ENCODE measurements at places on chromosomes 4 and X.

DNA sequence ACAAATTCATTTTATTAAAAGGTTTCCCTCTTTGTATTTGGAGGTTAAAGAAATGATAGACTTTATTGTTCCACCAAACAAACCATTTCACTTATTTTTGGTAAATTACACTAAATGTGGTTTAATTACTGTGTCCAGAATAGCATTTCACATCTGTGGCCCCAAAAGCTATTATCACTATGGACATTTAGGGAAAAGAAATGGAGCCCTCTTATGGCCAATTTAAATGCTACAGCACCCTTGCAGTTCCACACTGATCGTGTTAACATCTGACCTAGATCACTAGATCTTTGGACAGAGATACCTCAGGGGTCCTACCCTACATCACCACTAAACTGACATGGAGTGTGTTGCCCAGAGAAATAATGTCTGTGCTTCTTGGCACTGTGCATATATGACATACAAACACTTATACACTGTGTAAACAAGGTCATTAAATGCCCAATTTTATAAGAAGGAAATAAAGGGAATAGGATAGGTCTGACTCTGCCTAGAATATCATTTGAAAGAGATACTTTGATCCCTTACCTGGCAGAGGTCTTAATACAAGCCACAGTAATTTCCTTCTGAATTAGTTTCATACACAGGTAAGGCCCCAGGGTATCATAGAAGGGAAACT, 163.9 kb downstream of the KDR start:
- no peak for DNase-seq

- peak; percentile 9 for DNase-seq
These were observed 293.2 kb downstream of the FBXO8 start for GRCh38 chr4:173990126-173990868.

GRCh38 chrX:72360326-72360725, 54.6 kb upstream of the CITED1 start:
- no peak for DNase-seq

DNA sequence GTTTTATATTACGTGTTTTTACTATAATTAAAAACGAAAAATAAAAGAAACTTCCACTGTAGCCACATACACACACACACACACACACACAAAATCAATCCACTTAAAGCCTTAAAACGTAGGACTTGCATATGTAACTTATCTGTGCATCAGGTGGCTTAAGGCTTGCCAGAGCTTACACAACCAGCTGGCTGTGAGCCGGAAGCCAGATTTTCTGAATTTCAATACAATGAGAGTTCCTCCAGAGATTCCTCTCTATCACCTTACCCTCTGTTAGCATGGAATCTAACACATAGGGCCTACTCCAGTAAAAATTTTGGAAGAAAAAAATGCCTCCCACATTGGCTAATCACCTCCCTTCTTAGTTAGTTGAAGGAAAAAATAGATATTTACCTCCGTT, 27.9 kb upstream of the SLITRK4 start:
- no peak for DNase-seq
